Amniotic stem cell (primary cell): ENCODE measurements at places on chromosomes 5 and 9.

DNA sequence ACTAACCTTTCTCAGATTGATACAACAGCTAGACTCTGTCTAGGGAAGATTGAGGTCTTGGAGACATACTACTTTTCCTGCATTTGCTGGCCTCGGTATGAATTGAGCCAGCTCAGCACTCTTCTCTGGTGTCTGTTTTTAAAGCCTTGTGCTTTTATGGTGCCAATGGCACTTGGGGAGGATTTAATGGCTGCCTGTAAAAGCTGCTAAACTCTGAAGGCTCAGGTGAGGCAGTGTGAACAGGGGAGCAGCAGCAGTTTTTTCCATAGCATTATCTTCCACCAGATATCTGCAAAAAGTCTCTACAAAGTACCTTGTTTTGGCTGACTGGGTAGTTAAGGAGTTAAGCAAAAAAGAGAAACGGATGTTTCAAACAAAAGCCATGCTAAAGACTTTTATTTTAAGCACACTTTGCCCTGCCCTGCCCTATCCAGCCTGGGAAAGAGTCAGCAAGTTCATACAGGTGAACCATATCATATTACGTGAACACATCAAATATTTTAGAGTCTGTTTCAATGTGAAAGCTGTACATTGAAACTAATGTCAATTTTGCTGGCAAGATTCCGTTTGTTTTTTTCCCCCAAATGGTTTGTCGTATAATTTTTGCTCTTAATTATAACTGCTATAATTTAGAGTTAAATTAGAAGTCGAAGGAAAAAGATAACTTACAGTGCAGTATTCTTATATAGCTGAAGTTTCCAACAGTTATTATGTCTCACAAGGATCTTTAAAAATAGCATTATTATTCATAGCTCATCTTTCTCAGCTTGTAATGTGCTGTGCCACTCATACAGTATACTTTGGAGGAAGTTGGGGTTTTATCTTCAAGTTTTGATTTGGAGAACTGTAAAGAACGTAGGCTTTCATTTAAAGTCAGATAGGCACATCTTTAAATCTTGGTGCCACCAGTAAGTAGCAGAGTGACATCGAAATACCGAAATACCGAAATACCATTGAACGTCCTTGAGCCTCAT lies 424.1 kb upstream of the CD180 start:
- DNase-seq: no peak

DNA sequence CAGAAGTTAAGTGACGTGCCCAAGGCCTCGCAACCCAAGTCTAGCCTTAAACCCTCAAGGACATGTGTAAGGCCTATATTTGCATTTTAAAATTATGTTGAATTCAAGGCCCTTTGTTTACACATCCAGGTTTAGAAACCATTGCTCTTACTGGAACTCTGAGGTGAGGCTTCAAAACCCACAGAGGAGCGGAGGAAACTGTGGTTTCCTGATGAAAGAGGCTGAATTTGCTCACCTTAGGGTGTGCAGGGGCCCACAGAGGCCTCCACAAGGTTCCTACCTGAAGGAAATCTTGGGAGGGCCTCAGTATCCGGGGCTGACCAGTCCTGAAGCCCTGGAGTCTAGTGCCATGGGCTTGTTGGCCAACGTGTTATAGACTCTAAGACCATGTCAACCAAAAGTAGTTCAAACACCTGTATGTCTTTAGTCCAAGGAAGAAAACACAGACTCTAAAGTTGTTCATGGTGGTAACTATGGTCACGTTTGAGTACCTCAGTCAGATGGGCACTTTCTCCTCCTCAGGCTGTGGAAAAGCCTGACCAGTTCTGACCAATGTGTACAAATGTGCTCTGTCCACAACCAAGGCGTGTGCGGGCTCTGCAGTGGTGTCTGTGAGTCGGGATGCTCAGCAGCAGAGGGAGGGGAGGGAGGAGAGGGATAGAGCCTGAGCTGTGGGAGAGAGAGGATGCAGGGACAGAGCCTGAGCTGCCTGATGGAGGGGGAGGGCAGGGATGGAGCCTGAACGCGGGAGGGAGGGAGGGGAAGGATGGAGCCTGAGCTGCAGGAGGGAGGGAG lies 124.6 kb upstream of the ERCC6L2 start:
- no peak for DNase-seq

- DNase-seq: no peak
These were observed 32.5 kb downstream of the GSN start for GRCh38 chr9:121300283-121301119.

- no peak for DNase-seq
These were observed 621 bp downstream of the CEP72 start for GRCh38 chr5:612498-613424.

- DNase-seq: no peak
These were observed 252.3 kb downstream of the FANCC start for GRCh38 chr9:95065224-95065623.

DNA sequence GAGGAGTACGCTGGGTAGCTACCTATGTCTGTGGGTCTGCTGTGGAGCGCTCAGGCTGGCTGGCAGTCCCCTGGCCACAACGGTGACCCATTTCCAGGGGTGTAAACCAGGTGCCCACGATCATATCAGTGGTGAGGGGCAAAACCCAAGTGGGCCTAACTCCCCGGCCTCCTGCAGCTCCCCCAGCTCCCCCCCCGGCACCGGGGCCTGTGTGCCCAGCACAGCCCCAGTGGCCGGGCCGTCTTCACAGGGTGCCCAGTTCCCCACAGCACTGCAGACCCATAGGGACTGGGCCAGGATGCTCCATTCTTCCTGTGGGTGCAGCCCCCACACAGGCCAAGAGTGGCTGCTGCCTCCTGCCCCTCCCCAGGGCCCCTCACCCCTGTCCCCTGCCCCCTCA lies 958 bp upstream of the LCN8 start:
- DNase-seq: no peak

GRCh38 chr9:112361601-112362000 lies 18.3 kb upstream of the HSDL2 start:
- DNase-seq: peak; percentile 31

DNA sequence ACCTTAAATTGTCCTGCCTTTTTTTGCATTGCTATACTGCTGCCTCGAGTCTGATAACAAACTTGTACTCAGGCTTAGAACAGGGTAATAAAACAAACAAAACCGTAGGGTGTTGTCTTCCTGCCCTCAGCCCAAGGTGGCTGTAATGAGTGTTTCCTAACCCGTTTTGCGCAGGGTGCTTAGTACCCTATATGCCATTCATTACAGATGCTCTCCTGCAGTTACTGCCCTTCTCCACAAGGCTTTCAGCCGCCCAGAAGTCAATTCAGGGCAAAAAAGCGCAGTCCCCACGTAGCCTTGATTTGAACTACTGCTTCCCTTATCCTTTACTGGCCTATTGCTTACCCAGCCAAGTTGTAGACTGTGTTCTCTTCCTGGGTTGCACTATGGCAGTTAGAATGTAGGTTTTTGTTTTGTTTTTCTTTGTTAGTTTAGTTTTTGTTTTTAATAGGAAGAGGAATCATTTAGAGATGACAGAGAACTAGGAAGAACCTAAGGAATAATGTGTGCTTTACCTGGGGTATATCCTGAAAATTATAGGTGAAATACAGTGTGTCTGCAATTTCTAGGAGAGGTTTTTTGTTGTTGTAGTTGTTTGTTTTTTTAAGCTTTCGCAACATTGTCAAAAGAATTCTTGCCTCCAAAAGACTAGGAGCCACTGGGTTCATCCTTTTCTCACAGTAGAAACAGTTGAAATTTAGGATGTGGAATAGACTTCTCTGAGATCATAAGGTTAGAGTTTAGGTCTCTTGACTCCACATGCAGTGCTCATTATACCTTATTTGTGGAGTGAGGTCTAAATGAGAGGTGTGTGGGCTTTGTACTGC lies 1.3 kb downstream of the HMGXB3 start:
- peak; percentile 48 for DNase-seq

DNA sequence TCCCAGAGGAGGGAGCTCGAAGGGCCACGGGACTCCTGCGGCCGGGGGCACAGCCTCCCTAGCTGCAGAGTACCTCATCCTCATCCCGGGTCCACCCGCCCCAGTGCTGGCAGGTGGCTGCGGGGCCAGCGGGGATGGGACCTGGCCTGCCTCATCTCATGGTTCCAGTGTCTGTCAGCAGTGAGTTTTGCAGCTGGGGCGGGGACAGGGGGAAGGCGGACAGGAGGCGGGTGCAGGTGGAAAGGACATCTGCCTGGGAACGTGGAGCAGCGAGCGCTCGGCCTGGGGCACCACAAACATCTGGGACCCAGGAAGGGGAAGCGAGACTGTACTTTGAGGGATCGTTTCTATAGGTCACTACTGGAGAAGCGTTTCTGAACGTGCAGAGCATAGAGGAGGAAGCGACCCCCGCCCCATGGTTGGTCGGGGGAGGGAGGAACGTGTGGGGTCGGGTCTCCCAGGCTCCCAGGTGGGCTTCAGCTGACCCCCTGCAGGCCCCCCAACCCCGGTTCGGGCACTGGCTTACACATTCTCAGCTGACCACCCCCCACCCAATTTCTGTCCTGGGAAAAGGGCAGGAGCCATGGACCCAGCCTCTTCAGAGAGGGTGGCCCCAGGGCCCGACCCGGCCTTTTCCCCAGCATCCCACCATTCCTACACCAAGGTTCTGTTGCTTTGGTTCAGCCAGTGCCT lies 56.5 kb upstream of the NOTCH1 start:
- DNase-seq: no peak

GRCh38 chr9:91820949-91821880 lies 128.8 kb downstream of the ROR2 start:
- DNase-seq: no peak

DNA sequence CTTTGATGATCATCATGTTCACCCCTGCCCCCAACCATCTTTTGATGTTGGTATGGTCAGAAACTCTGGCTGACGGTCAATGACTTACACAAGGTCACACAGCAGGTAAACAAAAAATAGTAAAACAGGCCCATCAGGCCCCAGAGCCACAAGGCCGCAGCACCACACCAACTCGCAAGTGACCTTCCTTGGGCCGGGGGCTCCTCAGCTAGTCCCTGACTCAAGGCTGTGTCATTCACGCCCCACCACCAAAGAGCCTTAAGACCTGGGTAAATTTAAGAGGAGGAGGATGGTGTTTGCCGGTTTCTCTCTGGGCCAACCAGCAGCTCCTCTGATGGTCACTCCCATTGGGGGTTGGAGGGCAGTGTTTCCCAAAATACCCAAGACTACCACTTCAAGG lies 55.8 kb downstream of the PSMB7 start:
- no peak for DNase-seq

DNA sequence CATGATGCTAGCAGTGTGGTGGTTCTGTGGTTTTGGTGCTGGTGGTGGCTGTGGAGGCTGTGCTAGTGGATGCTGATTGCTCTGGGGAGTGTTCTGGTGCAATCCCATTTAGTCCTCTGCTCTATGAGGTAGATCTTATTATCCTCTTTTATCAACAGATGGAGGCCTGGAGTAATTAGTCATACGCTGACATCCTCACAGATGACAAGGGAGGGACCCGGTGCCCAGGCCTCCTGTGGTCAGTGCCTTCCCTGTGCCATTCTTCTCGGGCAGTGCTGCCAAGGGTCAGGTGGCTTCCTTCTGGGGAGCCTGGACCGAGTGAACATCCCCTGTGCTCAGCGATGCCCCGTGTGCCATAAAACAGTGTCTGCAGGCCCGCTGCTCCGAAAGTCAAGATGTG lies 74.5 kb downstream of the COL5A1 start:
- DNase-seq: no peak

DNA sequence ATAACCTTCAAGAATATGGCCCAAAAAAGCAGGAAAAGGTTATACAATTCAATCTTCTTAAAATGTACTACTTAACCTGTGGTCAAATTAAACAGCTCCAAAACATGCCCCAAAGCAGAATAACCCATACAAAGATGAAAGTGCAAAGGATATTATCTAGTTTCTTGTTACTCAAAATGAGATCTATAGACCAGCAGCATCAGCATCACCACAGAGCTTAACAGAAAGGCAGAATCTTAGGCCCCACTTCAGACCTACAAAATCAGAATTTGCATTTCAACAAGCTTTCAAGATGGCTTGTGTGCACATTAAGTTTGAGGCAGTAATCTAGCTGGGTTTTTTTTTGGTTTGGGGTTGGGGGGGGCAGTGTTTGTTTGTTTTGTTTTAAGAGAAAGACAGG lies 54.0 kb downstream of the SCAI start:
- no peak for DNase-seq
